ENCODE measurements at places on chromosomes 6 and 20.
A peak's percentile ranks its signal among the peaks of the same experiment; 100 is the strongest.

DNA sequence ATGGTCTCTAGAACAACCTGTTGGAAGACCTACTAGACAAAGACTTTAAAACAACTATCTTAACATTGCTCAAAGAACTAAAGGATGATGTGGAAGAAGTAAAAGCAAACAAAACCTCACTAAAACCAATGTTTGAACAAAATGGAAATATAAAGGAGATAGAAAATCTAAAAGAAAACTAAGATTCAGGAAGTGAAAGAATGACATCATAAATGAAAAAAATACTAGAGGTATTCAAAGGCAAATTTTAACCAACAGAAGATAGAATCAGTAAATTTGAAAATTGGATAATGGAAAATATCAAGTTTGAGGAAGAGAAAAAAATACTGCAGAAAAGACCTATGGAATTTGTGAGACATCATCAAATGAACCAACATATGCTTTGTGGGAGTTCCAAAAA lies 914.1 kb upstream of the GJE1 start:
- no peak for DNase-seq

DNA sequence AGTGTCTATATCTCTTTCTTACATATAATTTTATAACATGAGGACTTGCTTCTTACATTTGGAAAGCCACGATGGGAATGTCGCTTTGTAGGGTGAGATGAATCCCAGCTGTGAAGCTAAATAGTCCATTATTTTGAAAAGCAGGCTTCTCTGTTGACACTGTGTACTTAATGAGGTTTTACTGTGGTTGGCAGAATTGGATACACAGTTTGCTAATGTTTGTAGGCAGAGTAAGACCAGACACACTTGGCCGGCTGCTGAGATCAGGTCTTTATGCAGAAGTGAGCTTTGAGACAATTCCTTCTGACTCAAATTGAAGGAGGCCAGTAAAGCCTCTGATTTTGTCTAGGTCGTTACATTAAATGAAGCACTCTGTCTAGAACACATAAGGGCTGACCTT lies 93.0 kb downstream of the NDUFAF5 start:
- no peak for DNase-seq

DNA sequence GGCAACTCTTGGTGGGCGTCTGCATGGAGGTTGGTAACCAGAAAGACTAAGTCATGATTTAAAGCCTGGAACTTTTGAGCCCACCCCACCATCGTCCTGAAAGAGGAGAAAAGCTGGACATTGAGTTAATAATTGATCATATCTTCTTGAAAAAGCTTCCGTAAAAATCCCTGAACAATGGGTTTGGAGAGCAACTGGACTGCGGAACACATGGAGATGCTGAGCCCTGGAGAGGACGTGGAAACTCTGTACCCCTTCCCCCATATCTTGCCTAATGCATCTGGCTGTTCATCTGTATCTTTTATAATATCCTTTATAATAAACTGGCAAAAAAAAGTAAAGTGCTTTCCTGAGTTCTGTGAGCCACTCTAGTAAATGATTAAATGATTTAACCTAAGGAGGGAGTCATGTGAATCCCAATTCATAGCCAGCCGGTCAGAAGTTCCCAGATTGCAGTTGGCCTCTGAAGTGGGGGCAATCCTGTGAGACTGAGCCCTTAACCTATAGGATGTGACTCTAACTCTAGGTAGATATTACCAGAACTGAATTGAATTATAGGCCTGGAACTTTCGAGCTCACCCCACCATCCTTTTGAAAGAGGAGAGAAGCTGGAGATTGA lies 26.5 kb upstream of the LGSN start:
- no peak for DNase-seq

GRCh38 chr6:1208876-1209275 lies 103.0 kb upstream of the FOXQ1 start:
- DNase-seq, result no peak

GRCh38 chr6:34332251-34333198 lies 59.9 kb downstream of the NUDT3 start:
- no peak for DNase-seq

DNA sequence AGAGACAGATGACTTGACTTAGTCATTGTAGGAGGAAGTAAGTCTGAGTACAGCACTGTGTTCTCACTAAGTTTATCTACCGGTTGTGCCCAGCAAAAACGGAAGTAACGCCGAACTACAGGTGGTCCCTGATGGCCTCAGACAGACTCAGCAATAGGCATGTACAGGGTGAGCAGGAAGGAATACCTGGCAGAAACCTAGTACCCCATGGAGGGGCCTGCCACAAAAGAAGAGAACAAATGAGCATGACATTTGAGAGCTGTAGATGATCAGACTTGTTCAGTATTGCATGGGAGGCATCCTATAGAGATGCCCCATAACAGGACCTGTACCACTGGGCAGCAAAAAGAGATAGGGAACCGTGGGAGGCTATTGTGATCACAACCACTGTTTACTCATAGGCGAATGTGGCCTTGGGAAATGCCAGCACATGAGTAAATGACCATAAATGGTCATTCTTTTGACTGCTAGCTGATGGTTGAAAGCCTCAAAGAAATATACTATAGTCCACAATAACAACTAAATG lies 106.4 kb upstream of the TAB2 start:
- no peak for DNase-seq

DNA sequence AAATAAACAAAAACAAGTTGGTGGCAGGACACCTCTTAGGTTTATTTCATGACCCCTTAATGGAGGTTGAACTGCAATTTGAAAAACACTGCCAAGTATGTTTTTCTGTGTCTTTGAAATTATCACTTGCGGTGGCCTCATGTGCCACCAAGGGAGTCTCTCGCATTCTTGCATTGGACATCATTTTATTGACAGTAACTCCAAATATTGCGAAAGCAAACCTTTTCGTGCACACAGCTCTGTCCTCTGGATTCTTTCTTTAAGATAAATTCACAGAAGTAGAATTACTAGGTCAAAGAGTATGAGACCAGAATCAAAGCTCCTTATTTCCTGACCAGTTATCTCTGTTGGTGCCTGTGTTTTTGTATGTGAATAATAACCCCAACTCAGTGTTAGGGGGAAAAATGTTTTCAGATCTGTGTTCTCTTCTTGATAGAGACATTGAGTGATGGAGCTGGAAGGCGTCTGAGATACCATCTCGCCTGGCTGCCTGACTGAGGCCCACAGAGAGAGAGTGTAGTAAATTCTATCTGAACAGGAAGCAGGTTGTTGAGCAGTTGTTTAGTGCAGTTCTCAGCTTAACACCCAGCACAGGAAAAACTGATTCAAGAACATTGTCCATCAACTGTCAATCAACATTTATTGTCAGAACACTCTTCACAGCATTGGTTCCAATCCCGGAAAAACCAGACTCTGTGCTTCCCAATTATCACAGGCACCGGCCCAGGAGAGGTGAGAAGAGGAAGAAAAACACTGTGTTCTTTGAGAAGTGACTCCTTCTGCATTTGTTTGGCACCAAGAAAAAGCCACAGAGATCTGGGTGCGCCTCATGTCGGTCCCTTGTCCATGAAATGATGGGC lies 2.2 kb upstream of the CCDC167 start:
- no peak for DNase-seq

- DNase-seq, result no peak
Observed at GRCh38 chr6:157343732-157344131, 20.4 kb upstream of the TMEM242 start.

DNA sequence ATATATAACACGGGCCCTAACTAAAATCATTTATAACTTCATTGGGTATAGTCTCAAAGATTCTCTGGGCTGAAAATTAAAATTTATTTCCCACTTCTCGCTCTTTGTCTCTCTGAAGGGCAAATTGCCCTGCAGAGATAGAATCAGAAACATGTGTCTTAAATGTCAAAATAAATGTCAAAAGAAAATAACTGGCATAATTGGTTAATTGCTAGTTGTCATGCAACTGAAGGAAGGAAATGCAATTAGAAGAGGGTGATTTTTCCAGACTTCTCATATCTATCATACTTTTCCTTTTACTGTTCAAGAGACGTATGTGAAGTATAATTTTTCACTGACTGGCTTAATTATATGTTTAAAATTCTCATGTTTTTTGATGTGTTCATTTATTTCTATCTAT lies 80.3 kb upstream of the HMGCLL1 start:
- no peak for DNase-seq

GRCh38 chr20:7387638-7388193 lies 552.5 kb downstream of the HAO1 start:
- DNase-seq, result no peak

- no peak for DNase-seq
Observed at GRCh38 chr6:45483501-45483900, 105.8 kb upstream of the SUPT3H start.

GRCh38 chr20:47232518-47232917 lies 124.0 kb downstream of the ZMYND8 start:
- no peak for DNase-seq

DNA sequence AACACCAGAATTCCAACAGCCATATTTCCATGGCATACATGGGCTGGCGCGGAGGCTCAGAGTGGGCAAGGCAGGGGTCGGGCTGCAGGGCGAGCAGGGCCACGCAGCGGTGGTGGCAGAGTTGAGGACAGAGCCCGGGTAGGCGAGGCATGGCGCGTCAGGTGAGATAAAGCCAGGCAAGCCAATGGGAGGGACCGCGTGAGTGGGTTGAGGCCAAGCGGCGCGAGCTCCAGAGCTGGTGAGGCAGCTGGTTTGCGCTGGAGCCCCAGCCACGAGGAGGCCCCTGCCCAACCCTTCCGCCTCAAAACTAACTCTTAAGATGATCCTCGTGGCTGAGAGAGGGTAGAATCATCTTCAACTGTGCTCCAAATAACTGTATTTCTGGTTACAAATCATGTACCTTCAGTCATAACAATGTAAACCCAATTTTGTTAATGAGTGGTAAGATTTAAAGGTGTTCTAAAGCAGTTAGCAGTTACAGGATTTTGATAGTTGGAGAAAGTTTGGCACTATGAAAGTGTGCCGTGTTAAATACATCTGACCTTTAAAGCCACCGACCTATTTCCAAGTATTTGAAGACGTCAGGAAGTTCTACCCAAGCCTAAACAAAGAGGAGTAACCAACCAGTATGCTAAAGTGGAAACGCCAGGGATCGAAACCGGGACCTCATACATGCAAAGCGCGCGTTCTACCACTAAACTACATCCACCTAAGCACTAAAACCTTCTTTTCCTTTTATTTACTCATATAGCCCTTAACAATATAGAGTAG lies 107.9 kb downstream of the GPX5 start:
- DNase-seq, result peak; percentile 45

- no peak for DNase-seq
Observed at GRCh38 chr6:90131614-90132423, 164.8 kb downstream of the BACH2 start.

DNA sequence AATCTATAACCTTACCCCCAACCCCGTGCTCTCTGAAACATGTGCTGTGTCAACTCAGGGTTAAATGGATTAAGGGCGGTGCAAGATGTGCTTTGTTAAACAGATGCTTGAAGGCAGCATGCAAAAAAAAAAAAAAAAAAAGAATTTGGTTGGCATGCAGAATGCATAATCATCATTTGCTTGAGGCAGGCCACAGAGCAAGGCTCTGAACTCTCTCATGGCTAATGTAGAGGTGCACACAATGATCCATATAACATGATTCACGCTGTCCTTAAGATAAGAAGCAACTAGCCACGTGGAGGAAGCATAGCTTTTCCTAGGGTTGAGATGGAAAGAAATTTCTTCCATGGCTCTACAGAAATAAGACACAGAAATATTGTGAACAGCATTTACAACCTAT lies 27.6 kb upstream of the RPN2 start:
- no peak for DNase-seq

GRCh38 chr6:8446391-8446790 lies 11.0 kb upstream of the SLC35B3 start:
- no peak for DNase-seq

- no peak for DNase-seq
Observed at GRCh38 chr20:3812259-3812681, 8.1 kb upstream of the AP5S1 start.

DNA sequence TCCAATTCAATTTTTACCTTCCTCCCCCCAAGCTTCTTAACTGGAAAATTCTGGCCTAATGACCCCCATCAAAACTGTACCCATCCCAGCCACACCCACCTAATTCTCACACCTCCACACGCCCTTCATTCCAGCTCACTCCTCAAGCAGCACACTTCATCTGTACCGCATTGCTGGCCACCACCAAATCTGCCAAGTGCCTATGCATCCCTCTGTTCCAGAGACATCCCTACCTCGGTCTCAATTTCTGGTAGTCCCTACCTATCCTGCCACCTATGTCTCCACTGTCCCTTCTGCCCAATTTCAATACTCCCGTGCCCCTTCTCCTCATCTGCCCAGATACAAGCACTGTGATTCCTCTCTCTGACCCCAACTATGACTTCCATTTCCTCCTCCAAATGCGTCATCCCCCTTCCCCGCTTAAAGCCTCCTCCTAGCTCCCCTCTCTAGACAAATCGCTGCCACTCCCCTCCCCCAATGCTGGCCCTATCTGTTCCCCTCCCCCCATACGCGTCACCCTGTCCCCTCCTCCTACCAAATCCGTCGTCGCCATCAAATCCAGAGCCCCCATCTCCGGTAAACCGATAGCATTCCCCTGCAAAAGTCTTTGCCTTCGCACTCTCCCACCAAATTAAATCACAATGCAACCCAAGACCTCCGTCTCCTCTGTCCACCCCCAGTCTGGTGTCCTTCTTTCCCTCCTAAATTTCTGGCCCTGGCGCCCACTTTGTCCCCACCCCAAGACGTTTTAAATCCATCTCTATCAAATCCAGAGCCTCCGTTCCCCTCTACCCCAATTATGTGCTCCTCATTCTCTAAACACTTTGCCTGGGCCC lies 1.2 kb downstream of the MTCH1 start:
- DNase-seq, result peak; percentile 30

DNA sequence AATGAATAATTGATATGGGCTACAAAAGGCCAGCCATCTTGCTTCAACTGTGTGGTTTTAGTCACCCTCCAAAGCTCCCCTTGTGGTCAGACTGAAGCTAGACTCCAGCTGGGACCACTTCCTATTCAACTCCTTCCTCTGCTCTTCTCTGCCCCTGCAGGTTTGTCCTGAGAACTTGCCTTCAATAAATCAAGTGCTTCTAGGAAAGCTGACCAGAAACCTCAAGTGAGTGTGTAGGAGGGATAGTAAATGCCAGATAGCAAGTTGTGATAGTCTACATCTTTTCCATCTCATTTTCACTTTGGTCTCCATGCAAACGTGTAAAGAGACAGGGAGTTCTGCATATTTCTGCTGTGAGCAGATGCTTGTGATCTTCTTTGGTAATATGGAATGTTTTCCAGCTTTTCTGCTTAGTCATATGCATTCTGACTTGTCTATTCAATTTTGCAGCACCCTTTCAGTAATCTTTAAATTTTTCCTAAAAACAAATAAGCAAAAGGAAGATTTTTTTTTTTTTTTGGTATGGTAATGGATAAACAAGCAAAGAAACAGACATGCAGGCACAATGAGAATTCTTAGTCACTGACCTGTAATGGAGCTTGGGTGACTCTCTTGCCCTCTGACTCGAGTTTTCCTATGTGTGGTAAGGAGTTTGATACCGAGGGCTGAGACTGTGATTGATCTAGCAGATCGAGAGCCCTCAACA lies 201.3 kb upstream of the BTBD3 start:
- DNase-seq, result peak; percentile 65

Data from HEK293T (cell line).